ENCODE measurements at places on chromosomes 4 and X. TPM values are rescaled to one million over a fixed set of nuclear protein-coding genes. Genes with fewer than 3 reads are reported as not detected.

Gene NXF2B
- total RNA-seq: not detected

GRCh38 chr4:102772738-102773340, 12.1 kb upstream of the MANBA start:
- DNase-seq: no peak

- no peak for DNase-seq
Measured at GRCh38 chrX:39311646-39312045, 510.4 kb downstream of the MID1IP1 start.

DNA sequence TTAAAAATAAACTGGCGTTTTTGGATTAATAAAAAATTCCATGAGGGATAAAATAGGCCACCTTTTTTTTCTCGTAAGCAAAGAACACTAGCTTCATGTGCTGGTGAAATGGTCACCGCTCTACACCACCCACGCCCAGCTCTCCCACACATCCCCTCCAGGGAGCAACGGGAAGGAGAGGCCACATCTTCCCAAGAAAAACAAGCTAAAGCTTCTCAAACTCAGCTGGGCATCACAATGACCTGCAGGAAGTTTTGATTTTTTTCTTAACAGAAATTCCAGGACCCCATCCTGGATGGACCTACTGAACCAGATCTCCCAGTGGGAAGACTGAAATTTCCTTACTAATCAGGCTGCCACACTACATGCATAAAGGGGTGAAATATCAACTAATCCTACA, 9.8 kb downstream of the TSPAN5 start:
- DNase-seq: no peak

DNA sequence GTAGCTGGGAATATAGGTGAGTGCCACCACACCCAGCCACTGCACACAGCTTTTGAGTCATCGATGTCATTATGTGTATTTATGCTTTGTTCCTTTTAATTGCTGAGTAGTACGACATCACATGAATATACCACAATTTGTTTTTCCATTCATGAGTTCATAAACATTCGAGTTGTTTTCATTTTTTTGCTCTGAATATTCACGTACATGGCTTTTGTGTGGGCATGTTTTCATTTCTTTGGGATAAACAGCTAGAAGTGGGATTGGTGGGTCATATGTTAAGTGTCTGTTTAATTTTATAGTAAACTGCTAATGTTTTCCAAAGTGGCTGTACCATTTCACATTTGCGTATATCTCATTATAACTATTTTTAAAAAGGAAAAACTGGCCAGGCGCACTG, 45.1 kb upstream of the KDR start:
- DNase-seq: no peak

DNA sequence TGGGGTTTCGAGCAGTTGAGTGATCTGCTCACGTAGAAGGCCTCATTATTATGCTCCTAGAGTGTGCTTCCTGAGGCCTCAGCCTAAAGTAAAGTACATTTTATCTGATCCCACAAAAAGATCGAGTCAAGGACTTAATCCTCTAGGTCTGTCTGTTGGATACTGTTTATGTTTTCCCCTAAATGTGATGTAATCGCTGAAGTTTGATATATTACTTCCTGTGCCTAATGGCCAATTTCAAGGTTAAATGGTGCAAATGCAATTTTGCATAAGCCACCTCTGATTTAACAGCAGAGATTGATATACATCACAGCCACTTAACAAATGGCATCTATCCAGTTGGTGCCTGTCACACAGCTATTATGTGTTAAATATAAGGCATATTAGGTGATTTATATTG, 19.4 kb upstream of the SERTM2 start:
- no peak for DNase-seq

Gene KCND1
- 0.26 TPM for total RNA-seq

Gene ADGRG4
- not detected for total RNA-seq

DNA sequence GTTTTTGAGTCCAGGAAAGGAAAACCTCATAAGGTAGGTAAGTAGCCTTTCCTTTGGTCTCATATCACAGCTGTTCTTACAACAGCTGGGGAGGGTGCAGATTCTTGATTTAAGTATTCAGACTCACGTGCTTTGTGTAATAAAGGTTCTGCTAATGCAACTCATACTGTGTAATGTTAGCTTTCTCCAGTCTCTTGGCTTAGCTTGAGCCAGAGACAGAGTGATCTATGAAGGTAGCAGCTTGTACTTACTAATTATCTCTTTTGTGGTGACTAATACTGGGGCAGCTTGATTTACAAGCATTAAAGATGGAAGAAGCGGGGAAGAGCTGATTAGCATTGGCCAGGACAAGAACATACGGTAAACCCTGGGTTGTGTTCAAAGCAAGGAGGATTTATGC, 80.3 kb downstream of the LNX1 start:
- DNase-seq: no peak

GRCh38 chr4:153095448-153096204, 108.6 kb upstream of the TRIM2 start:
- no peak for DNase-seq

DNA sequence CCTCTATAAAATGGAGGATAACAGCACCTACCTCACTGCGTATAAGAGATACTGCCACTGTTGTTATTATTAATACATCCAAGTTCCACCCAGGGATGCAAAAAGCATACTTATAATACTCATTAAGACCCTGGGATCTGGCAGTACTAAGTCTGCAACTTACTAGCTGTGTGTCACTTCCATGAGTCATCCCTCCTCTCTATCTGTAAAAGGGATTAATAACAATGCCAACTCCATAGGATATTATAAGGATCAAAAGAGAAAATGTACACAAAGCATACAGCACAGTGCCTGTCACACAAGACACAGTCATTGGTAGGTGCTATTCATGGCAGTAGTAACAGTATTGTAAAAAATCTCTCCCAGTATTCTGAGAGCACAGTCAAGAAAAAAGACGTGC, 216.7 kb downstream of the HS6ST2 start:
- peak; percentile 59 for DNase-seq

All from bronchial epithelial cell (primary cell).